ENCODE measurements at places on chromosomes 1 and 21. TPM values are rescaled to one million over a fixed set of nuclear protein-coding genes. Genes with fewer than 3 reads are reported as not detected.

DNA sequence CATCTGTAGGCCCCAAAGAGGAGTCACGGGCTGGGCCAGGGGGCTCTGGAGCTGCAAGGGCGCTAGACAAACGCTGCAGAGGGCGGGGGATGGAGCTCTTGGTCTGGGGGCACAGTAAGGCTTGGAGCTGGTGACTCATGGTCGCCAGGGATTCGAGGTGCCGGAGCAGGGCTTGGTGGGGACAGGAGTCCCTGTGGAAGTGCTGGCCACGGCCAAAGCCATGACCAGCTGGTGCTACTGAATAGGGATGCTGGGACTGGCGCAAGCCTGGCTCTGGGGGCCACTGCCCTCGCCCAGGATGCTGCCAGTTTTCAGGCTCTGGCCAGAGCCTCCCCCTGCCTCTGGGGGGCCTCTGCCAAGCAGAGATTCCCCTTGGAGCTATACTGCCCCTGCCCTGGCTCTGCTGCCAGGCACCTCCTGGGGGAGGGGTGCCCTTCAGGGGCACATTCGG lies 25.2 kb downstream of the SPOCD1 start:
- H3K27ac ChIP-seq: no peak overlapping the region

DNA sequence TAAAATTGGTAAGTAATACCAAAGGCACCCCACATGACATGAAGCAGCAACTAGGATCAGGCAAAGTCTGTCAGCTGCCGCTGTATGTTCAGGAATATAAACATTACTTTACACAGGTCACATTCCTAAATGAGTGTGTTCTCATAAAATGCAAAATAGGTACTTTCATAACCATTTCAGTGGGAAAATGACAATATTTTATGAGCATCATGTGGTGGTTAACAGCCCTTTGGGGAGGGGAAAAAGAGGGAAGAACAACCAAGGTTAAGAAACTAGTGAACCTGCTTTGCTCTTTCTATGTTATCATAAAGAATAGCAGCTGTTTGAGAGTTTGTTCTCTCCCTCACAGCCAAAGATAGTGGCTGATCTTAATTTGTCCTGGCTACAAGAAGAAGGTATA lies 105.4 kb upstream of the LBR start:
- no peaks in the 10 kb centered on the region for H3K36me3 ChIP-seq
- no peak for DNase-seq
- H3K4me1 ChIP-seq: no peaks in the 10 kb centered on the region
- no peak overlapping the region for H3K4me3 ChIP-seq

DNA sequence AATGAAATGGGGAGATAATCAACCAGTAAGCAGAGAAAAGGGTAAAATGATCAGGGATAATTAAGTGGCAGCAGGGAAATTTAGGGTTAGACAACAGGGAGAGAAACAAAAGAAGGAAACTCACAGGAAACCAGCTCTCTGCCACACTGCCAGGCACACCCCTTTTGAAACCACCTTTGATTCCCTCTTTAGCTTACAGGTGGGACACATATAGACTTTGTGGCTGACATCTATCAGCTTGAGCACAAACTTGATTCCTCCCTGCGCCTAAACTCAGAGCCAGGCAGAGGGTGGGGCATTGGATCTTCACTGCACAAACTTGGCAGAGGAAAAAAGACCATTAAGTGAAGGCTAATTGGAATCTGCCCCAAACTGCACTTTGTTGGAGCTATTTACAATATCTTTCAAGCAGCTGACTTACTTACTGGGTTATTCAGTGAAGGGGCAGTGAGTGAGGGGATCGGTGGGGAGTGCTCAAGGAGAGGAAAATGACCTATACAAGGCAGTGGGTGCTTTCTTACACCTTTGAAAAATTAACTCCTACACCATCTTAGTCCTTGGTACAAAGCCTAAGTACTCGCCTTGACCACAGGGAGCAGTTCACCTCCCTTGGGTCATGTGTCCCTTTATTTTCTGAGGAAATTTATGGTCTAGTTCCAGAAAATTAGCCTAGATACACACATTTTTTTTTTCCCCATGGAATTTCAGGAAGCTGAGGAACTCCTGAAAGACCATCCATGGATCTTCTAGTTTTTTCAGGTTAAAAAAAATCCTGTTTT lies 60.2 kb downstream of the PBX1 start:
- H3K27ac ChIP-seq: no peak overlapping the region
- H3K27me3 ChIP-seq: no peaks in the 10 kb centered on the region
- DNase-seq: no peak
- no peaks in the 10 kb centered on the region for H3K36me3 ChIP-seq
- no peak overlapping the region for H3K4me3 ChIP-seq

DNA sequence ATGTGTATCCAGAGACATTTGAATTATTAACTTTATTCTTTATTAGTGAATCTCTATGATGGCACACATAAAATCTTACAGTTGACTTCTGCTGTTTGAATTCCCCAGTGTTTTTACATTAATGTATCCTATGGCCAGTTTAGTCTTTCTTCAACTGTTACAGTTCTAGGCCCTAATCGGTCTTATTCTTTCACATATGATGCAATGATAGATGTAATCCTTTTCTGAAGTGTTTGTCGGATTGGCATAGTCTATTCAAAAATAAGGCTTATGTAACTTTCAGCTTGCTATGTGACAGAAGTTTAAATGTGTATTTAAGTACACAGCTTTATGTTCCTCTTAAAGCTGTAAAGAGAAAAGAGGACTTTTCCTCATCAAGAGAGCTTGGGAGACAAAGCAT lies 26.4 kb upstream of the KIAA1614 start:
- no peaks in the 10 kb centered on the region for H3K36me3 ChIP-seq
- no peak for DNase-seq
- no peaks in the 10 kb centered on the region for H3K4me1 ChIP-seq
- no peaks in the 10 kb centered on the region for H3K27me3 ChIP-seq
- no peak overlapping the region for H3K27ac ChIP-seq

DNA sequence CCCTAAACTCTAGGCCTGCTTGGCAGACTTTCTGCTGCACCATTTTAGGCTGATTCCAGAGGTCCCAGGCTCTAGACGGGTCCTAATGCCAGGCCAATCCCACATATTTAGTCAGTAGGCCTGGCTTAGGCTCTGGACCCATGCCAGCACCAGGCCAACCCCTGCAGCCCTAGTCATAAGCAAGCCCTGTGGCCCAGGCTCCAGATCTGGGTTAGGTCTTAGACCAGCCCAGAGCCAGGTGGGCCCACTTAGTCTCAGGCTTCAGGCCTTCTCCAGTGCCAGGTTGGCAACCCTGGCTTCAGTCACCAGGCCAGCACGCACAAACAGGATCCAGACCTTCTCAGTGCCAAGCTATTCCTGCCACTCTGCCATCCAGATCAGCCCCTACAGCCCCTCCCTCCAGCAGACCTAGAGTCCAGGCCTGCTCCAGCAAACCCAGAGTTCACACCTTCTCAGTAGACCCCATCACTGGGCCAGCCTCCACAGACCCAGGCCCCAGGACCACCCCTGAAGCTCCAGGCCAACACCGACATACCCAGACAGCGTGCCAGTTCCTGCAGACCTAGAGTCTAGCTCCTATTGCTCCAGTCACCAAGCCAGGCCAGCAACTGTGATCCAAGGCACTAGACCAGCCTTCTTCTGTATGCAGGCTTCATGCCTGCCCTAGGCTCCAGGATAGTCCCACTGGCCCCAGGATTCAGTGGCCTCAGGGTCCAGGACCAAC lies 467.6 kb downstream of the RWDD3 start:
- no peaks in the 10 kb centered on the region for H3K4me1 ChIP-seq
- H3K27me3 ChIP-seq: no peaks in the 10 kb centered on the region
- H3K36me3 ChIP-seq: no peaks in the 10 kb centered on the region

DNA sequence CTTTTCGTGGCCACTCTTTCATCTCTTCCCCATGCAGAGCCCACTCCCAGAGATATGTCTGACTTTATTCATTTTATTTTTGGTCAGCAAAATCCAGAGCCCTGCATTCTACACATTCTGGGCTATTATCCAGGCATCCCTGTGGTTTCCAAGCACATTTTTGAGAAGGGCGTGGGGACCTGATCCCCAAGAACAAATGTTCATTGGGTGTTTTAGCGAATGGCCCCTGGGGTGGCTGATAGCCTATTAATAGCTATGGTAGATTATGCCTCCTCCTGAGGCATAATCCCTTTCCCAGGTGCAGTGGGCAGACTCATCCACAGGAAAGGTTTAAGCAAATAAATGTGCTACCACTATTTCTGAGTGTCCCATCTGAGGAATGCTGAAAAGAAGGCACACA lies 511.8 kb upstream of the USP24 start:
- H3K4me3 ChIP-seq: no peak overlapping the region
- no peak overlapping the region for H3K27ac ChIP-seq
- no peaks in the 10 kb centered on the region for H3K4me1 ChIP-seq

- no peak for DNase-seq
- no peaks in the 10 kb centered on the region for H3K4me1 ChIP-seq
- no peak overlapping the region for H3K4me3 ChIP-seq
- H3K36me3 ChIP-seq: no peaks in the 10 kb centered on the region
Observed at GRCh38 chr21:40602080-40602479, 244.9 kb downstream of the DSCAM start.

GRCh38 chr1:63818567-63819325 lies 44.9 kb downstream of the ROR1 start:
- no peak overlapping the region for H3K4me3 ChIP-seq
- no peaks in the 10 kb centered on the region for H3K36me3 ChIP-seq
- DNase-seq: no peak
- H3K4me1 ChIP-seq: no peaks in the 10 kb centered on the region
- no peaks in the 10 kb centered on the region for H3K27me3 ChIP-seq

DNA sequence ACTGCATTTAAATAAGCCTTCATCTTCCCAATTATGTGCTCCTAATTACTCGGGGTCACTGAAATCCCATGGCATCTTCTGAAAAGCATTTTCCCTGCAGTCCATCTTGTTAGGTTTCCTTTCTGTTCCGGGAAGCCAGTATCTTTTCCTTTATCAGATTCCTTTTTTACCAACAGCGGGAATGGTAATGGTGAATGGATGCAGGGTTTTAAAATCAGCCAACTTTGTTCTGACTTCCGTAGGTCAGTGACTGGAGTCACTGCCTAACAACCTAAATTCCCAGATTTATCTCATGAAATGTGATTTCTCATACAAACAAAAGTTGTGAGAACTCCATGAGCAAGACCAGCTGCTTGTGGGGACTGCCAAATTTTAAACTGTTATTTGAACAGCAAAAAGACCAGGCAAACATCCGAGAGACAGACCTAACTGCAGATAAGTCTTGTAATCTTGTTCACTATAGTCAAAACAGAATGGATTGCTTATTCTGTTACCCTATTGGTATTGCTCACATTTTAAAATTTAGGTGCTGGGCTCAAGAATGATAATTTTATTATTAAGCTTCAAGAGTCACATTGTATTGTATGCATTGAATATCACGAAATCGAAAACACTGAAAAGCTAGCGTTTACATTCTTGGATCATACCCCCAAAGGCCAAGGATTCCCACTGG lies 1.2 kb upstream of the RWDD3 start:
- H3K4me3 ChIP-seq: peak overlapping the region; percentile 84
- peak overlapping the region; percentile 85 for H3K27ac ChIP-seq
- no peaks in the 10 kb centered on the region for H3K27me3 ChIP-seq
- H3K36me3 ChIP-seq: no peaks in the 10 kb centered on the region

DNA sequence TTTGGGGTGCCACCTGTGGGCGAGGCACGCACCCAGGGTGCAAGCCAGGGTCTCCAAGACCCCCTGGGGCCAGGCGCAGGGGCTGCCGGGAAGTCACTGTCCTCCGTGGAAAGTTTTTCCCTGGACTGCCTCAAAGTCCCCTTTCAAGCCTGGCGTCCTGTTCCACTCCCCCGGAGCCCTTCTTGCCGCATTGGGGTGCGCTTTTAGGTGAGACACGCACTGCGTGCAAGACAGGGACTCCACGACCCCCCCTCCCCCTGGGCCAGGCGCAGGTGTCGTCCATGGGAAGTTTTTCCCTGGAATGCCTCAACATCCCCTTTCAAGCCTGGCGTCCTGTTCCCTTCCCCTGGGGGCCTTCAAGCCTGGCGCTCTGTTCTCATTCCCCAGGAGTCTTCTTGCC lies 137.1 kb downstream of the LIPI start:
- H3K4me1 ChIP-seq: no peaks in the 10 kb centered on the region
- no peak overlapping the region for H3K27ac ChIP-seq
- no peaks in the 10 kb centered on the region for H3K27me3 ChIP-seq
- no peak for DNase-seq

DNA sequence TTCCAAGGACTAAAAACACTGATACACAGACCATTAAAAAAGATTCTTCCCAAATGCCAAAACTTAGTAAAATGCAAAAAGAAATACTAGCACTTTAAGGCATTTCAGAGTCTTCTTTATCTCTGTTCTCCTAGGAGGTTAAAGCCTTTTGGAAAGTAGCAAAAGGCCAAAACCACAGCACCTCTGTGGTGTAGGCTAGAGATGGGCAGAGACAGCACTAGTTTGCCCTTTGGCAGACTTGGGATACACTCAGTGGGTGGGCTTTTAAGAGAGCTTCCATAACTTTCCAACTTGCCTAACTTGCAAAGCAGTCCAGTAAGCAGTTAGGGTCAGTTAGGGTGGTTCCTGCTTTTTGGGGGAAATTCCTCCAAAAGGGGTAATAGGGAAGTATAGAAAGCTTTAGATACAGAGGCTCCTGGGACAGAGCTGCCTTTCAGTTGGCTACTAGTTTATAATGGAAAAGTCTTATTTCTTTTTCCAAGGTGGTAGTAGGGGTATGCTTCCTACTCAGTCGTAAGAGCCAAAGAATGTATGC lies 17.9 kb upstream of the PTCH2 start:
- no peak overlapping the region for H3K27ac ChIP-seq
- no peak for DNase-seq
- H3K27me3 ChIP-seq: no peaks in the 10 kb centered on the region

DNA sequence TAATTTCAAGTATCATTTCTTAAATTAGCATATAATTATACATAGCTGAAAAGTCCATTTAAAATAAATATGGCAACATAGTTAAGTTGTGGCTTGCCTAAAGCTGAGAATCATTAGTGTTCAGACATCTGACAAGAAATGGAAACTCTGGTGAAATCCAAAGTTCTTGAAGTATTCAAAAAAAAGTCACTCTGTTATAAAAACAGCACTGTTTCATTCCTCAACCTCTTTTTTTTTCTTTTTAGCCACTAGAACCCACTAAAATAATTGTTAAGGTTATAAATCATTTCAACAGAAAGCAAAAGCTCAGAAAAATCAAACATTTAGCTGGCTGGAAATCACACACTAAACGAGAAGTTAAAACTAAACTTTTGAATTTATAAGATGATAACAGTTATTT lies 476.7 kb downstream of the LTN1 start:
- no peak for DNase-seq
- H3K36me3 ChIP-seq: no peaks in the 10 kb centered on the region
- H3K4me1 ChIP-seq: no peaks in the 10 kb centered on the region
- H3K27me3 ChIP-seq: no peaks in the 10 kb centered on the region
- H3K27ac ChIP-seq: no peak overlapping the region
- no peak overlapping the region for H3K4me3 ChIP-seq

Gene OR10J1
- total RNA-seq: not detected

Gene CSTB
- total RNA-seq: 23.4 TPM

Gene HSD3B1
- total RNA-seq: not detected

Gene OLFM3
- not detected for total RNA-seq
